A549 treated with DMSO at 1 μM for 4 hours (cell line): ENCODE measurements at places on chromosomes 2 and 18. TPM values are rescaled to one million over a fixed set of nuclear protein-coding genes. Genes with fewer than 3 reads are reported as not detected.

Gene STEAP3
- 39.2 to 47.7 TPM (median 39.9 TPM) in 5 replicates for total RNA-seq

Gene EFHD1
- 1.6 to 2.6 TPM (median 1.9 TPM) in 5 replicates for total RNA-seq

Gene CYB5A
- 114 to 153 TPM (median 117 TPM) in 5 replicates for total RNA-seq

Gene PRSS56
- 0.09 to 0.16 TPM (median 0.12 TPM) in 4 of 5 replicates, not detected in the other for total RNA-seq

Gene TCF7L1
- total RNA-seq: 6.4 to 9.3 TPM (median 7.3 TPM) in 5 replicates

Gene MEIS1
- total RNA-seq: 1.4 to 2.6 TPM (median 1.8 TPM) in 5 replicates

Gene CFC1
- not detected in 5 replicates for total RNA-seq

Gene HNRNPLL
- 21.4 to 32.0 TPM (median 28.3 TPM) in 5 replicates for total RNA-seq

Gene TMEM182
- total RNA-seq: 4.8 to 6.3 TPM (median 5.3 TPM) in 5 replicates

Gene ATOH8
- total RNA-seq: 3.6 to 7.1 TPM (median 4.5 TPM) in 5 replicates

Gene RUFY4
- total RNA-seq: not detected in 5 replicates

Gene STPG4
- total RNA-seq: not detected in 5 replicates

Gene SCYGR8
- total RNA-seq: not detected in 5 replicates
